NCI-H146 (cell line): ENCODE measurements at places on chromosomes 11 and 22.

GRCh38 chr11:111697933-111698371 is 68.2 kb downstream of the PPP2R1B start:
- no peak for DNase-seq

GRCh38 chr11:95499516-95500135 is 268.6 kb upstream of the SESN3 start:
- no peak for DNase-seq

GRCh38 chr11:58807343-58807742 is 37.2 kb downstream of the GLYATL2 start:
- DNase-seq, result no peak

GRCh38 chr22:20015971-20016733 is 471 bp downstream of the ARVCF start:
- DNase-seq, result peak; percentile 33

DNA sequence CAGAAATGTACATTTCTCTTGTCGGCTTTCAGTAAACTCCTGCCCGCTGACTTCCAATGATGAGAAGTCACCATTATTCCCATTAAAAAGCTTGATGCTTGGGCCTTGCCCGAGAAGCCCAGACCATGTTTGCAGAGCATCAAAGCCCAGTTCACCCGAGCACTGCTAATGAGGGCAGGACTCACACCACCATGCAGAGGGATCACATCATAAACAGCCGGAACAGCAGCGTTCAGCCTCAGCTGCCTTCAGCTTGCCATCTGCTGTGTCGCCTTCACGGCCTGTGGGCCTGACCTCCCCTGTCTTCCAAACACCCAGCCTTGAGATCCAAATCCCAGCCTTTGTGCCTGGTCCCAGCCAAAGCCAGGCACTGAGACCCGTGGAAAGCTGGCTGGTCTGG is 105.4 kb upstream of the CSNK2A3 start:
- no peak for DNase-seq

- peak; percentile 25 for DNase-seq
Measured at GRCh38 chr11:118615976-118616371, 8.6 kb downstream of the PHLDB1 start.

- DNase-seq, result no peak
Measured at GRCh38 chr22:25970999-25971811, 198.1 kb upstream of the SEZ6L start.

DNA sequence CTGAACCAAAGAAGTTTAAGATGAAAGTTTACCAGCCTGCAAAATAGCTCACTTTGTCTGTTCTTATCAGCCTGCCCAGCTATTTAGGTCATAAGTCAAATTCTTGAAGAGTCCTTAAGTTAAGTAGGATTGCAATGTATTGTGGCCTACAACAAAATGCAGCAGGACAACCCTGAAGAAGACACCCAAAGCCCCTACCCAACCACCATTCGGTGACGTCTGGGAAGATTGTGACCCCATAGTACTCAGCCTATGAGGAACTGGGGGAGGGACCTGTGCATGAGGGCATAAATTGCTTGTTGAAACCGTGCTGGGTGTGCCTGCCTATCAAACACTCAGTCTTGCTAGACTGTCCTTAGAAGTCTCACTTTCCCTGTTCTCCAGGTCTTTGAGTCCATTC is 50.5 kb upstream of the FDX1 start:
- no peak for DNase-seq

DNA sequence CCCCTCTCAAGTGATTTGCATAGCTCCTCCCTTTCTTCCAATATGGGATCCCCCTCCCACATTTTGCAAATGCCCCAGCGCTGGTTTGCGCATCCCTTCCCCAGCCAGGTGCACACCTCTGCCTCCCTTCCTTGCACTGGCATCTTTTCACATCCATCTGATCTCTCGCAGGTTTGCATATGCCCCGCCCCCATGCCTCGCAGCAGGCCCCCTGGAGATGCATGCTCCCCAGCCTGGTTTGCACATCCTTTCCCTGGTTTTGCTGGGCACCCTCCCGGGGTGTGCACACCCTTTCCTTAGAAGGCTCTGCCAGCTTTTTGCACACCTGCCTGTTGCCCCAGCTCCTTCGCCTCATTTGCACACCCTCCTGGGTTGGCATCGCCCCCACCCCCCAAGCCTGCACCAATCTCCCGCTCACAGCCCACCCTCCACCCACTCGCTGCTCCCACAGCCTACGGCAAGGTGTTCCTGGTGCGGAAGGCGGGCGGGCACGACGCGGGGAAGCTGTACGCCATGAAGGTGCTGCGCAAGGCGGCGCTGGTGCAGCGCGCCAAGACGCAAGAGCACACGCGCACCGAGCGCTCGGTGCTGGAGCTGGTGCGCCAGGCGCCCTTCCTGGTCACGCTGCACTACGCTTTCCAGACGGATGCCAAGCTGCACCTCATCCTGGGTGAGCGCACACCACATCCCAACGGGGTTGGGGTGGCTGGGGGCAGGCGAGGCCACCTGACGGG is 917 bp downstream of the RPS6KA4 start:
- DNase-seq, result no peak

- no peak for DNase-seq
Measured at GRCh38 chr22:16810188-16810802, 14.9 kb downstream of the XKR3 start.

- DNase-seq, result peak; percentile 83
Measured at GRCh38 chr22:38766076-38766777, 10.4 kb upstream of the SUN2 start.

- DNase-seq, result no peak
Measured at GRCh38 chr11:132655187-132655855, 877.0 kb downstream of the OPCML start.

DNA sequence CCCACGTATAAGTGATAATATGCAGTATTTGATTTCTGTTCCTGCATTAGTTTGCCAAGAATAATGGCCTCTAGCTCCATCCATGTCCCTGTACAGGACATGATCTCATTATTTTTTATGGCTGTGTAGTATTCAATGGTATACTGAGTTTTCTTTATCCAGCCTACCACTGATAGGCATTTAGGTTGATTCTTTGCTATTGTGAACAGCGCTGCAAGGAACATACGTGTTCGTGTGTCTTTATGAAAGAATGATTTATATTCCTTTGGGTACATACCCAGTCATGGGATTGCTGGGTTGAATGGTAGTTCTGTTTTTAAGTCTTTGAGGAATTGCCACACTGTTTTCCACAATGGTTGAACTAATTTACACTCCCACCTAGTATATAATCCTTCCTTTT is 1.5 kb upstream of the FAM111A start:
- DNase-seq, result no peak

DNA sequence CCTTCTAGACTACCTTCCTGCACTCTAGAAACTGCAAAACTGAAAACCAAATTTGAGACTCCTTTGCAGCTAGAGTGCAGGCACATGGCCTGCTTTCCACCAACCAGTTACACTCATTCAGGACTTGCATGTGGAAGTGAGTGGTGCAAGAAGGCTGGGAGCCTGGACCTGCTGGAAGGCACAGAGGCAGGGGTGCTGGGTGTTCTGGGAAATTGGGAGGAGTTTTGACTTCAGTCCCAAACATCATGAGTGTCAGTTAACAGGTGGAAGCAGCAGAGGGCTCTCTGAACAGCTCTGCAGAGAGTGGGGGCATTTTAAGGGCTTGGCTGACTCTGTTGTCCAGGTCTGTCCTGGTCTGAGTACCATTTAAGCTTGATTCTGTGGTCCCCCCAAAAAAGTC is 49.3 kb upstream of the SYT13 start:
- no peak for DNase-seq

DNA sequence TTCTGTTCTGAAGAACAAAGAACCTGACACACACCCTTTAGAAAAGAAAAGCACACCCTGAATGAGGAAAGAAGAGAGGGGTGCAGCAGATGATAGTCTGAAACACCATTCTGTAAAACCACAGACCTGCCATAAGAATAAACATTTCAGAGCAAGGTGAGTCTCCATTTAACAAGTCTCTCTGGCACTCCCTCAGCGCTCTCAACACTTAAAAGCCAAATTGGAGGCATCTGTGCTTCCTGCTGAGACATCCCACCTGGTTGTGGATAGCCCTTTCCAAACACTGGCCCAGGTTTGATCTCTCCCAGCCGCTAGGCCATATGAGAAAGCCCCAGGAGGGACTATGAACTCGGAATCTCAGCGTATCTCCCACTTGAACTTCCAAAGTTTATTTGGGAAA is 36.3 kb downstream of the ETS1 start:
- DNase-seq, result peak; percentile 31

DNA sequence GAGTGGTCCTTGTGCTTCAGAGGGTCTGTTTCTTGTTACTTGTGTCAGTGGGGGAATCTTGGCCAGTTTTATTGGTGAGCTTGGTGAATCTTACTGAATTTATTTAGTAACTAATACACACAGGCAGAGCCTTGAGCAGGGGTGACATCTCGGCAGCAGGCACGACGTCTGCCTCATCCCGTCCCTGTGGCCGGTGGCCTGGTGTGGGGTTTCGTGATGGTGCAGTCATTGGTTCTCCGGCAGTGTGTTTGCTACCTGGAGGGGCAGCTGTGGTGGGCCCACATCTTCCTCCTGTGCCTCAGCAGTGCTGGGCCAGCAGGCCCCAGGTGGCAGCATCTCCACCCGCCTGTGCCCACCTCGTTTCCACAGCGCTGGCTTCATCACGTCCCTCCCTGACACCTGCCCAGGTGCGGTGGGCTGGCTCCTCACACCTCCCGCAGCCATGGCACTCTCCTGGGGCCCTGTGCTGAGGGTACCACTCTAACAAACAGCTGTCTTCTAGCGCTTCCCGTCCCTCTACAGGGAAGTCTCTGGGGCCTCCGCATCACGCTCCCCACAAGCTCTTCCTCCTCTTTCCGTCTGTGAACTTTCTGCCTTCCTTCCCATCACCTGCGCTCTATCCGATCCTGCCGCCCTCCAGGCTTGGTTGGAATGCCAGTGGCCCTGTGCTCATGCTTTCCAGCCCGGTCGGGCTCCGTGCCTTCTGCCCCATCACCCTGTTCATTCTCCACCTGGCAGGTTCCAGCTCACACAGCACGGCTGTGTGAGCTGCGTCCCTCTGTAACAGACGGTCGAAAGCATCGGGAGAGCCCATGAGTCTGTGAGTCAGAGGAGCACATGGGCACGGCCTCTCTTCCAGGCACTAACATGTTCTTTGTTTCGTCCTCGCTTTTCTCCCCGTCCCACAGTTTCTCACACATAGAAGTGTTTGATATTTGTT is 203.4 kb downstream of the TBC1D22A start:
- no peak for DNase-seq

GRCh38 chr11:113675565-113675964 is 30.5 kb downstream of the TMPRSS5 start:
- no peak for DNase-seq

GRCh38 chr22:20645954-20646353 is 128.0 kb upstream of the SERPIND1 start:
- no peak for DNase-seq

DNA sequence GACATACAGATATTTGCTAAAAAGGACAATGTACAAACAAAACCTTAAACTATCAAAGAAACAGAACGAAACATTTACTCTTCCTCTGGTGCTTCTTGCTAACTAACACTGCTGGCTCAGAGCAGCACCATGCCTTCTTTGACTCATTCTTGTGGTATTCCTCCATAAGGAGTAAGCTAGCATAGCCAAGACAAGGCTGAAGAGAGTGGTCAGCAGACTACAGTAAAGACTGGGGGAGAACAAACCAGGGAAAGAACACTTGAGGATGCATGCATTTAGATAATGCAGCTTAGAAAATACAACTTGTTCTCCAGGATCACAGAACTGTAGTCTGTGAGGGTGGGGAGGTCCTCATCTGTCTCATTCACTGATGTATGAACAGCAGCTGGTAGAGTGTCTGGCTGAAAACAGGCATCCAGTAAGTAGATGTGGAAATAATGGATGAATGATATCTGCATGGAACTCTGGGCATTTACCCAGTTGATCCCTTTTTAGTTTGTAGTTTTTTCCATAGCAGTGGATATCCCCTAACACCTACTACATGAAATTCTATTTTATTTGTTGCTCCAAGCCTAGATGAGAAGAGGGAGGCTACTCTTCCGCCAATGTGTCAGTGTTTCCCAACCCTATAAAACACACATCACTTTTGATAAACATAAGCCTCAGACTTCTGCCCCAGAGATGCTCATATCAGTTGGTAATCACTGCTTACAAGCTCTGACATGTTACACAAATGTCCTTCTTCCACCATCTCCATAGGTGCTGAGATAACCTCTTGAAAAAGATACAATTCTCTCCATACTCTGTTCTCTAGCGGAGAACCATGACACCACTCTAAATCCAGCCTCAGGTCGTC is 7.3 kb downstream of the SNX19 start:
- DNase-seq, result no peak

DNA sequence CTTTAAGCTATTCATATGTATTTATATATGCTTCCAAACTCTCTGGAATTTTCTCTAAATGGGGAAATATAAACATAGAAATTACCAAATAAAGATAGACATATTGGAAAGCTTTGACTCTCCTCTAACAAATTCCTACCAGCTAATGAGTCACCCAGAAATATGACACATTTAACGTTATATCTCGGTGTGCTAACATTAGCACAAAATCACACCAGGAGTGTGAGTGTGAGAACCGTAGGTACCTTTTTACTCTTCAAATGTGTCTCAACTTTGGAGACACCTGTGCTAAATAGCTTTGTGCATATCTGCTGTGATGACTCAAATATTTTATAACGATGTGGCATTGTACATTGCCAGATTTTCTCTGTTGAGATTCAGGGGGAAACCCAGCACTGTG is 714.4 kb downstream of the METTL15 start:
- no peak for DNase-seq

- no peak for DNase-seq
Measured at GRCh38 chr11:9320047-9320446, 5.7 kb upstream of the TMEM41B start.

GRCh38 chr11:27697679-27698275 is 2.5 kb downstream of the BDNF start:
- no peak for DNase-seq

DNA sequence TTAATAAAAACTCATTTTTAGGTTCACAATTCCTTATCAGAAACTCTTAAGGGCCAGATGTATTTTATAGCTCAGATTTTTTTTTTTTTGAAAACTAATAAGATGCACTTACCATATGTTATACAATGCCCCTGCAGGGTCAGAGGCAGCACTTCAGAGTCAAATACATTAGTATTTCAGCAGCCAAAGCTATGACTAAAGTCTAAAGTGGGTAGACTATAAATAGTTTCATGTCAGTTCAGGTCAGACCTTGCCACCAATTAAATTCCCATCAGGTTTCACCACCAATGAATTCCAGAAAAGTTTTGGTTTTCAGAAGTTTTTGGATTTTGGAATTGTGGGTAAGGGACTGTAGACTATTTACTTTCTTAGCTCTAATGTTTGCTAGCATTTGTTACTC is 75.9 kb downstream of the FAM83F start:
- DNase-seq, result no peak

GRCh38 chr11:117818041-117818873 is 6.3 kb downstream of the FXYD2 start:
- no peak for DNase-seq

DNA sequence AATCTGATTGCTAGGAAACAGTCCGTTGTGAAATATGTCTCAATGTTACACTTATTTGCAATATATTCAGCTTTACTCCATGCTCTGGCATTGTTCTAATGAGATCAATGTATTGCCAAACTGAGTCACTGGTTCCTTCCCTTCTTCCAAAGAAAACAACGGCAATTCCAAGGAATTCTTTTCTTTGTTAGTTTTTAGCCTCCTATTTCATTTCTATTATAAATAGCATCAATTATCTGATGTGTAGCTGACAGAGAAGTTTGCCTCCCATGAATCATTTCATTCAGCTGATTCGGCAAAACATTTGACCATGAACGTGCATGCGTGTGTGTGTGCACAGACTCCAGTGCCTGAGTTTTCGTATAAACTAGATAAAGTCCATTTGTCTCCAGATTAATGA is 346.8 kb downstream of the ETS1 start:
- no peak for DNase-seq
